ENCODE measurements at places on chromosomes 2 and 18. TPM values are rescaled to one million over a fixed set of nuclear protein-coding genes. Genes with fewer than 3 reads are reported as not detected.

REEP1 gene
- total RNA-seq, result 75.8 TPM

CCDC195 gene
- not detected for total RNA-seq

GALNT13 gene
- 14.2 TPM for total RNA-seq

LYG2 gene
- total RNA-seq, result not detected

CNTNAP5 gene
- total RNA-seq, result 49.7 TPM

IL1F10 gene
- total RNA-seq, result not detected

IL36G gene
- not detected for total RNA-seq

NCKAP5 gene
- 25.3 TPM for total RNA-seq

HMSD gene
- not detected for total RNA-seq

RPRM gene
- total RNA-seq, result 7.0 TPM

PHOSPHO2 gene
- 19.7 TPM for total RNA-seq

SIX3 gene
- total RNA-seq, result not detected

DNAH7 gene
- 12.1 TPM for total RNA-seq

INHA gene
- 0.54 TPM for total RNA-seq

ASB18 gene
- 0.45 TPM for total RNA-seq

ALK gene
- 6.4 TPM for total RNA-seq

NLRC4 gene
- 0.36 TPM for total RNA-seq

DPY30 gene
- 36.7 TPM for total RNA-seq

HOXD9 gene
- not detected for total RNA-seq

GAL3ST2 gene
- 0.45 TPM for total RNA-seq

FAM161A gene
- total RNA-seq, result 16.4 TPM
